Coronary artery (tissue), 2 donors: ENCODE measurements at places on chromosomes 2 and 18.

DNA sequence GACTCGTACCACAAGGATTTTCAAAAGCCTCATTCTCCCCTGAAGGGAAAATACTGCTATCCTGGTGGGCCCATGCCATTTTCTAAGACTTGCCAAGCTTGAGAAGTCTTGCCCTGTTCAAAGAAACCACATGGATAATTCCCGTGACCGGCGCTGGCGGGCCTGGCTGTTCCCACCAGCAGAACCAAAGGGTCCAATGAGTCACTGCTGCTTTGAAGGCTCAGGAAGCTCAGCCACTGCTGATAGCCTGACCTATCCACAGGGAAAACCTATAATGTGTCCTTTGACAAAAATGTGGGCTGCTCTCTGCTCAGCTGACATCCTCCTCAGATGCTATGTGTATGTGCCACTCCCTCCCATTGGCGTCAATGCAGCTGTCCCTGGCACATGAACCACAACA, 137.9 kb upstream of the RAB12 start:
- DNase-seq = no peak

- no peak for DNase-seq
Observed at GRCh38 chr2:158120664-158121641, 19.3 kb downstream of the UPP2 start.

DNA sequence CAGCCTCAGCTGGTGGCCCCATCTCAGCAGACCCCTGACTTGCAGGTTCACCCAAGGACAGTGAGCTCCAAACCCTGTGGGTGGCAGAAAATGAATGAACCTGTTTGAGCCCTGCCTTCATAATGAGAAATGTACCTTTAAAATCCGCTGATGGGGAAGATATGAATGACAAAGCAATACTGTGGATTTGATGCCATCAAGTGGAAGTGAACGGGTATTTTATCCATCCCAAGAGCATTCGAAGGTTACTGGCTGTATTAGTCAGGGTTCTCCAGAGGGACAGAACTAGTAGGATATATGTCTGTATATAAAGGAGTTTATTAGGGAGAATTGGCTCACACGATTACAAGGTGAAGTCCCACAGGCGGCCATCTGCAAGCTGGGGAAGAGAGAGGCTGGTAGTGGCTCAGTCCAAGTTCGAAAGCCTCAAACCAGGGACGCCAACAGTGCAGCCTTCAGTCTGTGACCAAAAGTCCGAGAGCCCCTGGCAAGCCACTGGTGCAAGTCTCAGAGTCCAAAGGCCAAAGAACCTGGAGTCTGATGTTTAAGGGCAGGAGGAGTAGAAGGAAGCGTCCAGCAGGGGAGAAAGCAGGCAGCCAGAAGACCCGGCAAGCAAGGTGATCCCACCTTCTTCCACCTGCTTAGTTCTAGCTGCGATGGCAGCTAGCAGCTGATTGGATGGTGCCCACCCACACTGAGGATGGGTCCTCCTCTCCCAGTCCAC, 32.1 kb downstream of the TOGARAM2 start:
- DNase-seq = no peak

DNA sequence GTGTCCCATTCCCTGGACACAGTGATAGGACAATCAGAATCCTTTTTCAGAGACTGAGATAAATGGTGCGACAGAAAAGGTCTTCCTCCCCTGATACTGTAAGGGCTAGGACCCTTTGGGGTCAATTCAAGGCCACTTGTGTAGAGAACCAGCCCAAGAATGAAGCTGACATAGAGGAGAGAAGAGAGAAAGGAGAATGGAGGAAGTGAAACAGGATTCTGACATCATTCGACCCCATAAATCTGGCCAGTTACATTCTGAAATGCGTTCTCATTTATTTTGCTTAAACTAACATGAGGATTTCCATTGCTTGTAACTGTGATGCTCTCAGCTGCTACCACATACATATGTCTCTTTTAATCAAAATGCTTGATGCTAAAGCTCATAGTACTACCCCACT, 148.1 kb downstream of the TMEM163 start:
- DNase-seq = no peak

DNA sequence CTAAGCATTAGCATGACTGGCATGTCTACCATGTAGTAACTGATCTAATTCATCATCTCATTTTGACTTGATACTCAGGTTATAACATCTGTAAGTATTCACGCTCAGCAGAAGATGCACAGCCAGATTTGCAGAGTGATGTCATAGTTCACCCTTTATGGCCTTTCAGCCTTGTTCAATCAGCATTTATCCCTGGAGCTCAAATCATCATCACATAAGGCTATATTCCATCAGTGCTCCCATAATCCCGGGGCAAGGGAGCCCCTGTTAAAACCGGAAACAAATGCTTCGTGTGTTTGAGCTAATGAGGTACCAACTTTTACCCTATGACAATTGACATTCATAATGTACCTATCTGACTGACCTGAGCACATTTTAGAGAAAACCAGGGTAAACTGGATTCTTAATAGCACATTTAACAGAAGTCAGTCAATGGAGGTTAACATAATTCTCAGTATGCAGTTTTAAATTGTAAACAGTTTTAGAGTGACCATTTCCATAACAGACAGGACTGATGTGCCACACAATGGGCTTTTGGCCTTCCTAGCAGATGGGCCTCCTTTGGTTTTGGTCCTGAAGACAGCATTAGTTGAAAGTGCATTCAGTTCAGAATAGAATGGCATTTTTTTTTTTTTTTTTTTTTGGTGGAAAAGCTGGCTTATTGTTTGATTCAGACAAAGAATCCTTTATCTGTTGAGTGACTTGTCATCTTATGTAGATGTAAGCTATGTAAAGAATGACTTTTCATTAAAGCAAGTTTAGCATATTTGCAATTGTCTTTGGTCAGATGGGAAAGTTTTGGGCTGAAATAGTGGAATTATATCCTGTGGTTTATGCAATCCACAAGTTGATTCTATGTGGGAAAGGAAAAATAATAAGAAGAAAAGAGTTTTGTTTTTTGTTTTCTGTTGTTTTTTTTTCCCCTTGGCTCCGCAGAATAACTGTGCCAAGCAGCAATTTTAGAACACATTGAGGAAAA, 866.0 kb upstream of the ACVR2A start:
- no peak for DNase-seq

- DNase-seq = no peak
Observed at GRCh38 chr18:73124175-73124574, 256.4 kb upstream of the NETO1 start.

DNA sequence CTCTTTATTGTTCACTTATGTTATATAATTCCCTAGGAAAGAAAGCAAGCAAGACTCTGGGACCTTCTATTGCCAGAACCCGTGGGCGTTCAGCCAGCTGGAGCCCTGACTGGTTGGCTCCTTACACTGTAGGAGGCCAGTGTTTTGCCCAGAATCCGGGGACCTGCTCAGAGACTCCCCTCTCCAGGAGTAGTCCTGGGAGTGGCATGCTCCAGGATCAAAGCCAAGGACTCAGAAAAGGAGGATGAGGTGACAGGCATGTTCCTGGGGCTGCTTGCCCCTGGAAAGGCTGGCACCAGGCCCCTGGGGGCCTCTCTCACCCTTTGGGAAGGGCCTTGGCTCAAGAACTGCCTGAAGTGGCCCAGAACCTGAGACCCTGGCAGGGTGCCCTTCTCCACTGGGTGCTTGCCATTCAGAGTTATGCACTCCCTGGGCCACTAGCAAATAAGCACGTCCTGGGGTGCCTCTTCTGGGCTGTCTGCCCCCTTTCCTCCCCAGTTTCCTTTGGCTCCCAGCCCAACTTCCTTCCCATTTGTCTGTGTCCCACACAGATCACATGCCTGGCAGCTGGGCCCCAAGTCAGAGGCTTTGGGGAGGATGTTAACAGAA, 19.6 kb upstream of the KIF3C start:
- peak; percentile 79 for DNase-seq

- DNase-seq = no peak
Observed at GRCh38 chr2:20494241-20494640, 47.4 kb downstream of the RHOB start.

DNA sequence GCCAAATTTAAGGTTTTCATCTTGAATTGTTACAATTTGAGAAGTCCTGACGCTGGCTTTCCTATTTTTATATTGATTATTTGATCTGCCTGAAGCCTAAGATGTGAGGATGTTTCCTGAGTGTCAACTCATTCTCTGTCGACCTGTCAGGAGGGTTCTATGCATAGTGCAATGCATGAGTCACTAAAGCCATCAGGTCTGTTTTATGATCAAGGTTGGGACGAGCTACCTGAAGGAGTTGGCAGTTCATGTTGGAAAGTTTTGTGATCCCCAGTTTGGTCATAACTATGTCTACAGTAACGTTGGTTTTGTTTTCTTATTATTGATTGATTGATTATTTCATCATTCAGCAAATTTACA, 71.2 kb downstream of the NABP1 start:
- DNase-seq = no peak

- no peak for DNase-seq
Observed at GRCh38 chr2:10762651-10763460, 41.4 kb downstream of the ATP6V1C2 start.
